ENCODE measurements at places on chromosomes 6 and 20.
A peak's percentile ranks its signal among the peaks of the same experiment; 100 is the strongest.

- no peak for DNase-seq
Measured at GRCh38 chr6:54850114-54850513, 3.5 kb downstream of the FAM83B start.

- peak; percentile 95 for DNase-seq
Measured at GRCh38 chr20:3686867-3687321, 5.1 kb upstream of the ADAM33 start.

DNA sequence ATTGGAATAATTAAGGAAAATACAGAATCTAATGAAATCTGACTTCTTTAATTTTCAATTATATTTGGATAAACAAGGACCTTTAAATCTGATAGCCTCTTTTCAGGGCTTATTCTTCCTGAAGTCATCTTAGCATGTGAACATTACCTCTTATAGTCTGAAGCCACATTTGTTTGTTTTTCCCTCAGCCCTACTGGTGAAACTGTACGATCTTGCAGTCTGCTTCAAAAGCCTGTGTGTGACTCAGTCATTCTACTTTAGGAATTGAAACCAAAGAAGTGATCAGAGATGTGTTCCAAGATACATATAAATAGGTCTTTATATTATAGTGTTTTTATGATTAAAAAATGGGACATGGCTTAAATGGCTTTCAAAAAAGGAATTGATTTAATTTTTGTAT lies 67.5 kb downstream of the MACROD2 start:
- DNase-seq, result peak; percentile 25

DNA sequence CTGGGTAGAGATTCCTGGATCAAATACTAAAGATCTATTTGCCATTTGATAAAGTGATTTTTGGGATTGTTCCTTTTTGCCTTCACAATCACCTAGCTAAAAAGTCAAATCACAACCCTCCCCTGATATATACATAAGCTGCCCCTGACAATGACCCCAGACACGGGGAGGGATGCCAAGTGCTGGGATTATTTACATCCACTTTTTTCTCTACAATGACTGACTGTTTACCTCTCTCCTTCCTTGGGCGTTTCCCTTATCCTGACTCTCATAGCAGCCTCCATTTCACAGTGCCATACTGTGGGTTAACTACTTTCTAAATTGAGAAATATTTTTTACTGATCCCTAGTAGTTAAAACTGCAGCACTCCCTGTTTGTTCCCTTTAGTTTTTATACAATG lies 150.8 kb upstream of the TMEM170B start:
- DNase-seq, result no peak

DNA sequence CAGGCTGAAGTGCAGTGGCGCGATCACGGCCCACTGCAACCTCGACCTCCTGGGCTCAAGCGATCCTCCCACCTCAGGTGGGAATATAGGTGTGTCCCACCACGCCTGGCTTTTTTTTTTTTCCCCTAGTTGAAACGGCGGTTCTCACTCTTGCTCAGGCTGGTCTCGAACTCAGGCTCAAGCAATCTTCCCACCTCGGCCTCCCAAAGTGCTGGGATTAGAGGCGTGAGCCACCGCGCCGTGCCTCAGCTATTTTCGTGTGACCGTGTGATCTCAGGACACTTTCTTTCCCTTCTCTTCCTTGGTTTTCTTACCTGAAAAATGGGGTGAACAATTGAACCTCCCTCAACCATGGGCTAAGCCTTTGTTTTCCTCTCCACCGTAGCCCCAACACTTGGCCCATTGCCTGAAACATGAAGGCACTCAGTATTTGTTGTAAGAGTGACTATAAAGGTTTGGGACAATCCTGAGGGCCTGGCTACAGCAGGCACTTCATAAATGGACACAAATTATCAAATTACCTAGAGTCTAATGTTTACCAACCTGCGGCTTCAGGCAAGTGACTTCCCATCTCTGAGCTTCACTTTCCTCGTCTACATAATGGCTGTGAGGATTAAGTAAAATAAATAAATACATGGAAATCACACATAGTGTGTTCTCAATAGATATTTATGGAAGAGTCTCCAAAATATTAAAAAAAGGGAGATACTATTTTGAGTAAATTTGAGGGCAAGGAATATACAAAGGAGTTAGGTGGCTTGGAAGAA lies 31.4 kb upstream of the ID1 start:
- DNase-seq, result peak; percentile 74

GRCh38 chr6:165056292-165056691 lies 253.1 kb downstream of the C6orf118 start:
- DNase-seq, result peak; percentile 33

DNA sequence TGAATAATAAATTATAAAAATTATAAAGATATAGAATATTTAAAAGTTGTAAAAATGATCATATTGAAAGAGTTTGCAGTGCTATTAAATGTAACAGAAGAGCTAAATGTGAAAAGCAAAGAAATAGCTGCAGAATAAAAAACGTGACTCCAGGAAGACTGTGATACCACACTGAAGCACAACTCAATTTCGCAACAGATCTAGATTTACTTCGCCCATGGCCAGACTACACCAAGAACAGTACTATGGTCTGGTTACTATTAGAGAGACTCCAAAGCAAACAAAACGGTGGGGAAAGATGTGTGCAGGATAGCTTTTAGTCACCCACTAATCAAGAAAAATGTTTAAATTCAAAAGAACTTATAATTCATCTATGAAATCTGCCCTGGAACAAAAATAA lies 1.9 kb downstream of the CHD6 start:
- no peak for DNase-seq

DNA sequence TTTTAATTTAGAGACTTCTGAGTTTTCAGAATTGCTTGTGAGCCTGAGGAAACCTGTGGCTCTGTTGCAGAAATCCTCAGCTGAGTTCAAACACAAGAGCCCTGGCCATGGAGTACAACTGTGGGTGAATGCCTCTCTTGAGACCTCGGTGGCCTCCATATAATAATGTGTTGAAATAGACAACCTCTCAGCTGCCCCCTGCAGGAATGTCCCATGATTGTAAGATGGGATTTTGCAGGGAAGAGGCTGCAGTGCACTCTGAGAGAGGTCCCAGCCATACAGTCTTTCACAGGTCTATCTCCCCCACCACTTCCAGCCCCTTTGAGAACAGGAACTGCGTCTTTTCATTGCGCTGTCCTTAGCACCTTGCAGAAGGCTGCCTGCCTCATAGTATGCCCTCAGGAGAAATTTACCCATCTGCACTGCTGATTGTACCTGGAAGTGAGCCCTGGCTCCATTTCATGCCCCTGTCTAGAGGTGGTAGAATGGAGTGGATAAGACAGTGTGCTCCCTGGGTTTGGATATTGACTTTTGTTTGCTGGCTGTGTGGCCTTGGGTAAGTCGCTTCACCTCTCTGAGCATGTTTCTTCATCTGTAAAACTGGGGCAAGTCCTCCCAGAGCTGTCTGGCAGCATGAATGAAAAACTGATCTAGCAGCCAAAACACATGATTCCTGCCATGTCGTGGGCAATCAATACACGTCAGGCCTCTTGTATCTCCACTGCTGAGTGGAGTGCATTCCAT lies 16.8 kb upstream of the CDH22 start:
- peak; percentile 47 for DNase-seq

GRCh38 chr6:119552021-119552420 lies 202.5 kb upstream of the MAN1A1 start:
- DNase-seq, result no peak

GRCh38 chr6:150142097-150142669 lies 661 bp upstream of the PPP1R14C start:
- peak; percentile 25 for DNase-seq

DNA sequence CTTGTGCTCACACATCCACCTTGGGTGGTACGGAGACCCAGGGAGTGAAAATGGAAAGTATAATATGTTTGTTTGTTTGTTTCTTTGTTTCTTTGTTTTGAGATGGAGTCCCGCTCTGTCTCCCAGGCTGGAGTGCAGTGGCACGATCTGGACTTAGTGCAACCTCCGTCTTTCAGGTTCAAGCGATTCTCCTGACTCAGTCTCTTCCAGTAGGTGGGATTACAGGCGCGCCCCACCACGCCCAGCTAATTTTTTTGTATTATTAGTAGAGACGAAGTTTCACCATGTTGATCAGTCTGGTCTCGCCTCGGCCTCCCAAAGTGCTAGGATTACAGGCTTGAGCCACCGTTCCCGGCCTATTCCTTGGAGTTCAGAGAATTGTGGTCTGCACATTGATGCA lies 115.4 kb downstream of the TRIM27 start:
- DNase-seq, result no peak

- DNase-seq, result no peak
Measured at GRCh38 chr20:3074812-3075211, 3.4 kb downstream of the OXT start.

DNA sequence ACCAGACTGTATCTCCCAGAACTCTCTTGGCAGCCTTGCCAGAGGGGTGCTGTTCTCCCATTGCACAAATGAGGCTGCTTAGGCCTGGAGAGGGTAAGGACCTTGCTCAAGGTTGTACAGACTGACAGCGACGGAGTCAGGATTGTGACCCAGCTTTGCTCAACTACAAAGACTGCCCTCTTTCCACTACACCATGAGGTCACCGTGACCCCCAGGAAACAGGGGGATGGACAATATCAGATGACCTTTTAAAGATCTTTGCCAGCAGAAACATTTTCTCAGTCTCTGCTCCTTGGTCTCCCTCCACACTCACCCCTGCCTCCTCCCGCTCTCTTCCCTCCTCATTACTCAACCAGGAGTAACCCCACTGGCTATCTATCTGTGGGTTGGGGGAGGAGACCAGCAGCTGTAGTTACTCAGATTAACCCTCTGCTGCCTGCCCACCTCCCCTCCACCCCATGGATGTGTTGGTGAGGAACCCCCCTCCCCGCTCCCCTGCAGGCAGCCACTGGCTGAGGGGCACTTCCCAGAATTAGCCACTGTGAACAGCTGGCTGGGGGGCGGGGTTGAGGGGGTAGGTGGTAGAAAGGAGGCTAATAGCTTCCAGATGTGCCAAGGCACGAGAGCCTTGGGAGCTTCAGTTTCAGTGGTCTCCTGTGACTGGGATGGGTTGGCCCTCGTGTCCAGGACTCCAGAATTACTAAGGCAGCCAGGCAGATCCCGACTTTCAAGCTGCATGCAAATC lies 26.9 kb upstream of the MRPS18A start:
- no peak for DNase-seq

DNA sequence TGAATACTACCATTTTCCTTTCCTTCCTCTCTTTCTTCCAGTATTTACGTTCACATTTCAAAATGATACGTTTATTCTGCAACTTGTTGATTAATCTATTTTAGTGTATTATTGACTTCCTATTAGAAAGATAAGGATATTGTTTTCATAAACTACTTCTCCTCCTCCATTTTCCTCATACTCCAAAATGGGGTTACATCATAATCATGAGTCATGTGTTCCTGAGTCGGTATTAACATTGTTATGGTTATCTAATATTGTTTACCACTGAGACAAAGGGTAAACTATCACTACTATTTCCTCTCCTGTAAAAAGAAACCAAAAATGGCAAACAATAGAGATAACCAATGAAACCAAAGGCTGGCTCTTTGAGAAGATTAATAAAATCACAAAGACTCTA lies 126.5 kb upstream of the CDYL start:
- peak; percentile 47 for DNase-seq

DNA sequence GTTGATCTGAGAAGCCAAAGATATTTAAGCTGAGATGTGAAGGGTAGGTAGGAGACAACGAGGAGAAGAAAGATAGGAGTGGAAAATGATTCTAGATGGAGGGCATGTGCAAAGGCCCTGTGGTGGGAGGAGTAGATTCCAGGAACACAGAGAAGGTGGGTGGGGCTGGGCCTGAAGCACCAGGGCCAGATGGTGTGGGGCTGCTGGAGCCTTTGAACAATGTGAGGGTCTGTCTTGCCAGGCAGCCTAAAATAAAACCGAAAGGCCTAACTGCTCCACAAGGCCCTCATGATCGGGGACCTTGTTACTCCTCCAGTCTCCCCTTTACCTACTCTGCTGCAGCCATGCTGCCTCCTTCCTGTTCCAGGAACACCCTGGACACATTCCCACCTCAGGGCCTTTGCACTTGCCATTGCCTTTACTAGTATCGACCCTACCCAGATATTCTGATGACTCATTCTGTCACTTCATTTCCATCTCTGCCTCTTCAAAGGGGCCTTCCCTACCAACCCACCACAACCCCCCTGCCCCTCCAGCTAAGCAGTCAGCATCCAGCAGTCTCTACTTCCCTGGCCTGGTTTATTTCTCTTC lies 20.0 kb downstream of the FAM110A start:
- DNase-seq, result no peak

DNA sequence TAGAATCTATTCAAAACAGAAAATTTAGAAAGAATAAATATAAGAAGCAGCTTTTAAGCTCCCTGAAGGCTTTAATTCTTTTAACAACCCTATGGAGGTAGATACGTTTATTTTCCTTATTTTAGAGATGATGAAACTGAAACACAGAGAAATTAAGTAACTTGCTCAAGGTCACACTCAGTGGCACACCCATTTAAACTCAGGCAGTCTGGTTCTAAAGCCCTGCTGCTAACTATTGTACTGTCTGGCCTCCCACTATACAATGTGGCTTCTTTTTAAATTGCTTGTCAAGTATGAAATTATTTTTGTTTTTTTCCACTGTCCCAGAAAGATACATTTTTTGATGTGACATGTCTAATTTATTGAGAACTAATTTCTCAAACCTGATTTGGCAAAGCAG lies 55.7 kb downstream of the FAM217A start:
- no peak for DNase-seq

DNA sequence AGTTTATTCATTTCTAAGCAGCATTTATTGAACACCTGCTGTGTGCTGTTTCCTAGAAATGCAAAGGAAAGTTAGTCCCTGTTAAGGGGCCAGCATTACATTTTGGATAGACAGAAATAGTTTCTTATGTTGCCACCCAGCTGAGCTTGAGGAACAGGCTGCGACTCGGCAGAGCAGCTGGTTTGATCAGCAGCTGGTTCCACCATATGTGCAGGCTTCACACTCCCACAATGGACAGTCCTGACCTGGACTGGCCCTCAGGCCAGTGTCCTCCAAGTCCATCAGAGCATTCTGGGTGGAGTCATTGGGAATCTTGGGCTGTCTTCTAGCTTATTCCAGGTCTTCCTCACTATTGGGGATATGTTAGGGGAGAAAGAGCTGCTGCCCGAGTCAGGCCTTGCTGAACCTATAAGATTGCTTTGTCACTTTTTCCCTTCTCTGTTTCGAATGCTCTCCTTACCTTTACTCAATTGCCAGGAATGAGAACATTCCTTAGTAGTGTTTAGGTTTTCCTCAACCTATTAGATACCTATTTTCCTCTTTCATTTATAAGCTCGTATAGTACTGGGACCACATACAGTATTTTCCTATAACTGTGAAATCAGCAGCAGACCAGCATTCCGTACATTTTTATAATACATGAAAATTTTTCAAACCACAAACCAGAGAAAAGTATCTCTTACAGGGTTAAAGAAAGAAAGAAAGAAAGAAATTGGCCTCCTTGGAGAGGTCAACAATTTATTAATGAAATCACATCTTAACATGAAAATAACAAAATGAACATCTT lies 203.0 kb downstream of the FARS2 start:
- DNase-seq, result no peak

All from M059J (cell line).